ENCODE measurements at places on chromosomes 7 and 10.

DNA sequence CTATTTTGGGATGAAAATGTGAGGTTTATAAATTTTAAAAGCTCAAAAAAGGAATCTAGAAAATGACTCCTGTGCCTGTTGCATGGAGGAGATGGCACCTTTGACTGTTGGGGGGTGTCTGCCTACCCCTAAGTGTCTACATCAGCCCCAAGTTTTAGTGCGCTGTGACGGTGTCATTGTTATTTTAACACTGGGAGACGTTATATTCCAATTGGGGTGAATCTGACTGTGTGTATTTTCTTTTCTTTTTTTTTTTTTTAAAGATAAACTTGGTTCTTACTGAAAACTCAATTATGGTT lies 517 bp downstream of the SRGN start:
- DNase-seq, result no peak

DNA sequence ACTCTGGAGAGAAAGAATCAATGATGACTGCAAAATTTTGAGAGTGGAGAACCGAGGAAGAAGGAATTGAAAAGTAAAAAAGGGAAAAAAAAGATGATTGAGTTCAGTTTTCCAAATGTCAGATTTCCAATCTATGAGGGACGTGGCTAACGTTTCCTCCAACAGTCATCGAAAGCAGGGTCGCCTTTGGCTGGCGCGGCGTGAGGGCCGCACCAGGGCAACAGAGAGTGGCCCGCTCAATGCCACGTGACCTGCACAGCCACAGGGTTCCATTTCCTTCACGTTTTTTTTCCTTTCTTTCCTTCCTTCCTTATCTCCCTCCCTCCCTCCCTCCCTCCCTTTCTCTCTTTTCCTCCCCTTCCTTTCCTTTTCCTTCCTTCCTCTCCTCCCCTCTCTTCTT lies 101.9 kb downstream of the WDR37 start:
- no peak for DNase-seq

- DNase-seq, result no peak
Measured at GRCh38 chr7:112023786-112024185, 182.4 kb downstream of the DOCK4 start.

DNA sequence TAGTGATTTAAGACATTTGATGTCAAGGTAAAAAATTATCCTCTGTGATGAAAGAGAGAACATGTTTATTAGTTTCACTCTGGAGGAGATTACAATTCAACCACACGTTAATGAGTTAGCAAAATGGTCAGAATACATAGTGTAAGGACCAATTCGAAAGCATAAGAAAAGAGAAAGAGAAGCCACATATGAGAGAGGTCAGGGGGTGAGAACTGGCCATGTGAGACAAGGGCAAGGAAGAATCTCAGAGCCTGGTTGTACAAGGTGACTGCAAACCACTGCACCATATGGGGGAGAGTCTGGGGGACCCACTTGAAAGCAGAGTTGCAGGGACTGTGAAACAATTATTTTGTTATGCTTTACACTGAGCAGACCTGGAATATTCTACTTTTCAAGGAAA lies 27.7 kb upstream of the BET1 start:
- no peak for DNase-seq

- no peak for DNase-seq
Measured at GRCh38 chr7:129789652-129790051, 163.1 kb downstream of the UBE2H start.

Measured in stimulated activated naive CD4-positive, alpha-beta T cell treated with Interleukin-2 at 50 U/mL for 16 hours (primary cell).